CD4-positive, alpha-beta memory T cell (primary cell): ENCODE measurements at places on chromosomes 5 and 9.

DNA sequence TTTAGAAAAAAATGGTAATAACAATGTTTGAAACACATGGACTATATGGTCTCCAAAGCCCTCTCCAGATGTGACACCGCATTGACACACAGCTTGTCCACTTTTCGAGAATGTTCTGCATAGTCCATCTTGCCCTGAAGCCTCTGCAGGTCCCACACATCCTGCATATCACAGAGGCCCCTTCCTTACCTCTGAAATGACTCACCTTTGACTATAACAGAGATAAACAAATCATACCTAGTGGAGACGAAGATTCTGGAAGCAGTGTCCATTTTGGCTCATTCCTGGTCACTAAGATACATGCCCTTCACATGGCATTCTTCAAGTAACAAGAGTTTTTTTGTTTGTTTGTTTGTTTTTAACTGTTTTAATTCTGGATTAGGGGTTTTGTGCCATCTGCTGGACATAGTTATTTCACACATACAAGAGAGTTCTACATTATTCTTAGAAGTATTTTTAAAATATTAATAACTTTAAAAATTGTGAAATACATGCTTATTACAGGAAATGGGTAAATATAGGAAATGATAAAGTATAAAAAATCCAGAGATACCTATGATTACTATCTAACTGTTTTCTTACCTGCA is 5.1 kb downstream of the ARL14EPL start:
- DNase-seq = no peak

DNA sequence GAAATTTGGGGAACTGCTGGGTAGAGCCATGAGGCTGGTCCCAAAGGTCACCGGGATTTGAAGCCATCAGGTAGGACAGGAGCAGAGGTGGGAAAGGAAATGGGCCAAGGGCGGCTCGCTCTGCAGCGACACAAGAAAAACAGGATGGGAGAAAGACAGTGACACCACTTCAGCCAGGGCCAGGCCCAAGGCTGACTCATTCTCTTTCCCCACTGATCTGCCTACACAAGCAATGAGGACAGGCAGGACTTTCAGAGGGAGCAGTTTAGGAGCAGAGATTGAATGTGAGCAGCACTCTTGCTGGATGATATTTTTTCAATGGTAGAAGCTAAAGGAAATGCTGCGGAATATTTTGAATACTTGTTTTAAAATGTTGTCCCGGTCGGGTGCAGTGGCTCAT is 3.5 kb downstream of the RUFY1 start:
- no peak for DNase-seq

- no peak for DNase-seq
Observed at GRCh38 chr9:131961496-131961880, 118.2 kb downstream of the MED27 start.

GRCh38 chr5:14686517-14686916 is 22.0 kb downstream of the OTULIN start:
- DNase-seq = no peak

- no peak for DNase-seq
Observed at GRCh38 chr5:107319901-107320300, 350.8 kb downstream of the EFNA5 start.

DNA sequence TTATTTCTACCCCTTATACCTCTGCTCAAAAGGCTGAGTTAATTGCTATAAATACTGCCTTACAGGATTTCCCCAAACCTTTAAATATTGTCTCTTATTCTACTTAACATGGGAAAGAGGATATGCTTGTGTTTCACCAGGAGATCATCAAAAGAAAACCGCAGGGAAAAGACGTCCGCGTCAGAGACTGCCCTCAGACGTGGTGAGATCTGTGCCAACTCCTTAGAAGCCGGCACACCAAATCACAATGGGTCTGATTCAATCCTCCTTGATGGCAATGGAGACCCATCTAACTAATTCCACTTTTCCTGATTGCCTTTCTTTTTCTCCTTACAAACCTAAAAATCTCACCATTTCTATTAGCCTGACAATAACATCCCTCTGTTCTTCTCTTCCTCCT is 55.0 kb downstream of the SH3PXD2B start:
- no peak for DNase-seq

DNA sequence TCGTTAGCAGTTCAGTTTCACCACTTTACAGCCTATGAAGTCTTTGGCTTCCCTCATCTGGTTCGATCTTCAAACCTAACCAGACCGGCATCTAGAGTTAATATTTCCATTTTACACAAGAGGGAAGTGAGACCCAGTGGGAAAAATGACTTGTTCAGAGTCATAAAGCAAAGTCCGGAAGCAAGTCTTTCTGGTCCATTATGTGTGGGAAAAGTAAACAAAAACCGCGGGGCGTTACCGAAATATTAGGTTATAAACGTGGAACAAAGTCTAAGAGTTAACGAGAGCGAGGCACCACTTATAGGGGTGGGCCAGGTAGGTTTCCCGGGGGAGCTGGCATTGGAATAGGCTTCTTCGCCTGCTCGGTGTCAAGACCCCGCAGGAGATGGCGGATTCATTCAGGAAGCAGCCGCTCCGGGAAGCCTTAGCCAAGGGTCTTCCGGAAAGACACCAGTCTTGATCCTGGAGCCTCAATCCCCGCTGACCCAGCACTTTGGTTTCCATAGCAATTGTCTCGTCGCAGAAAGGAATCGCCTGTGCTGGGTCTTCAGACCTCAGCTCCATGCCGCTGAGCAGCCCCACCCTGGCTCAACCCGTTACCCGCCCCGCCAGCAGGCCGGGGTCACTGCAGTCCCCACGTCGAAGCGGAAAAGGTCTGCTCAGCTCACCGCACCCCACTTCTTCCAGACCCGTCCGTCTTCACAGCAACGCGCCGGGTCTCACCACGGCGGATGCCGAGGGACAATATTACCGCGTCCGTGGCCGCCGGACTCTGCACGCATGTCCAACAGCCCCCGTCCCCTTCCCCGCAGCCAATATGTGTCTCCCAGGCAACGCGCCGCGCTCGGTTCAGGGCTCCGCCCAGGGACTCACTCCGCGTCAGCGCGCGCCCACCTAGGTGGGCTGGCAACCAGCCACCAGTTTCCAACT is at the start of gene C5orf52:
Gene C5orf52 (plus strand): TSS at position 872 of the 930 bp plus-strand sequence. CDS start 82 bp downstream, outside the sequence.
- DNase-seq = peak; percentile 21

- DNase-seq = no peak
Observed at GRCh38 chr9:91761362-91761761, 188.7 kb downstream of the ROR2 start.

DNA sequence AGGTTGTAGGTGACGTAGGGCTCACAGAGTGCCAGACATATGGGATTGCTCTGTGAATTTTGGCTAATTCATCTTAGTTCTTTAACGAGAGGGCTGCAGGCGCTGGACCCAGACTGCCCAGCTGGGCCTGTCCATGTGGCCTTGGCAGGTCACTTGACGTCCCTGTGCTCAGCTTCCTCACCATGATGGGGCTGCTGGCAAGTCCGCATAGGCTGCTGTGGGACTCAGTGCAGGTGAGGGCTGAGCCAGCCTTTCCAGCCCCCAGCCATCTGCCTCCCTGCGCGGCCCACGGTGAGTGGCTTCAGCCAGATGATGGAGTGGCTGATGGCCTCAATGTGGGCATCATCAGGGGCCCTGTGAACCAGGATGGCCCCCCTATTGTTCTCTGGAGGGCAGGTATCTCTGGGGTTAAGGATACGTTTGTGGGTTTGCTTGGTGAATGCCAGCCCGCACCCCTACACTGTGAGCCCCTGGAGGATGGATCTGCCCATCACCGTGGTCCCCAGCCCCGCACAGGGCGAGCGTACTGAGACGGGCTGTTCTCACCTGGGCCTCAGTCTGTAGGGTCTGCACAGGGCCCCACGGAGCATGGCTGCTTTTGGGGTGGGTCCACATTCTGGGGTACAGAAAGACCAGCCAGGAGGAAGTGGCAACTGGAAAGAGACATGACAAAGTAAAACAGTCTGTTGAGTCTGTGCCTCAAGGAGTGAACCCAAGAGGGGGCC is 3.7 kb downstream of the CARD19 start:
- DNase-seq = no peak

DNA sequence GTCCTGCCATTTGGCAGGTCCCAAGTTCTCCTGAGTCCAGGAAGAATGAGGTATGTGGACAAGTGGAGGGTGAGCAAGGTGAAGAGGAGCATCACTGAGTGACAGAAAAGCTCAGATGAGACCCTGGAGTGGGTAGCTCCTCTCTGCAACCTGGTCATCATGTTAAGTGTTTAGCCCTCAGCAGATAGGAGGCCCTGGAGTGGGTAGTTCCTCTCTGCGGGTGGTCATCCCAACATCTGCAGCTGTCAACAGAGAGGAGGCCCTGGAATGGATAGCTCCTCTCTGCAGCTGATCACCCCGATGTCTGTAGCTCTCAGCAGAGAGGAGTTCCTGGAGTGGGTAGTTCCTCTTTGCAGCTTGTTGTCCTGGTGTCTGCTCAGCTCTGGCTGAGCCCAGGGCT is 48.4 kb downstream of the NDUFAF2 start:
- no peak for DNase-seq

DNA sequence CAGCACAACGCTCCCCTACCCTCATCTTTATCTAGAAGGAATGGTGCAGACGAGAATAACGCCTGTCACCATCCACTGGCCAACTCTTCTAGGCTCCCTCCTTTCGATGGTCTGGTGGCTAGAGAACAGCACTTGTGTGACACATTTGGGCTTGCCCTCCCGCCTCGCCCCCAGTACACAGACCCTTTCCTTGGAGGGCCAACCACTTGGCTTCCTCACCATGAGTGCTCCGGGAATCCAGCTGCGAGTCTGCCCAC is 1.4 kb downstream of the GNAQ start:
- DNase-seq = no peak

DNA sequence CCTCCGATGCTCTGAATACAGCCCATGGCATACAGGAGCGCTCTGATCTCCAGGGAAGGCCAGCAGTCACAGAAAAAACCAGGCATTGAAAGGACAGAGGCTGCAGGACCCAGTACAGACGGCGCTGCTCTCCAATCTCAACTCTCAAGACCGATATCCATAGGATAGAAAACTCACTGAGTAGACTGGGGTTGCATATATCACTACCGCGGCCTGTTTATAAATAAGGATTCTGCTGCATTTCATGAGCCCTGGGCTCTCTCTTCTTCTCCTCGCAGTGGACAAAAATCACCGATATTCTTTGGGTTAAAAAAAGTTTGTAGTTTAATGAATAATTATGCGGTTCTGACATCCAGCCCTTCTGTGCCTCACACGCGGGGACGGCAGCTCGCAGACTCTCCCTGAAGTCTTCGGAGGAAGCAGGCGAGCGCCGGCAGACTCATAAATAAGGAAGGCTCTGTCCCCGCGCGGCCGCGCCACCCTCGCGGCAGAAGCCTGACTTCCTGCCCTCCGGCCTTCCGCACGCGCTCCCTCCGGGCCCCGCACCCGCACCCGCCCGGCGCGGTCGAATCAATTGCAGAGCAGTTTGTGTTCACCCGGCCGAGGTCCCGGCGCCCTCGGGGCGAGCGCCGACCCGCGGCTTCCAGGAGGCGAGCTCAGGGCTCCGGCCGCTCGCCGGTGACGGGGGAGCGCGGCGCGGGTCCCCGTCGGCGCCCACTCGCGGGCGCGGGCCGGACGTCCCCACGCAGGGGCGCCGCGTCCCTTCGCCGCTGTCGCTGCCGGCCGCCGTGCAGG is at the start of gene FAM78A:
Gene FAM78A (minus strand): TSS at position 417 of the 795 bp plus-strand sequence. CDS start 331 bp downstream, at position 86.
- no peak for DNase-seq

GRCh38 chr5:172455511-172456061 is 1.3 kb upstream of the SH3PXD2B start:
- no peak for DNase-seq

DNA sequence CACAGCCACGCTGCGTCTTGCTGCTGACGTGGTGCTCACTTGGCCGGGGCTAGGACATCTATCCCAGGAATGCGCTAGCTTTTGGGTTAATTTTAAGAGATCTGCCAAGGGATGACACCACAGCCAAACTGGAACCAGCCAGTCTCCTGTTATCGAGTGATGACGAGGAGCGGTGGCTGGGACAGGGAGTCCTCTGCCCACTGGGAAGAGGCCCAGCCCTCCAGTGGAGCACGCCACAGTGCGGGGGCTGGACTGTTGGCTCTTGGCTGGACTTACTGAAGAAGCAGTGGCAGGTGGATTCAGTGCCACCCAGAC is 55.1 kb upstream of the PHYKPL start:
- no peak for DNase-seq

DNA sequence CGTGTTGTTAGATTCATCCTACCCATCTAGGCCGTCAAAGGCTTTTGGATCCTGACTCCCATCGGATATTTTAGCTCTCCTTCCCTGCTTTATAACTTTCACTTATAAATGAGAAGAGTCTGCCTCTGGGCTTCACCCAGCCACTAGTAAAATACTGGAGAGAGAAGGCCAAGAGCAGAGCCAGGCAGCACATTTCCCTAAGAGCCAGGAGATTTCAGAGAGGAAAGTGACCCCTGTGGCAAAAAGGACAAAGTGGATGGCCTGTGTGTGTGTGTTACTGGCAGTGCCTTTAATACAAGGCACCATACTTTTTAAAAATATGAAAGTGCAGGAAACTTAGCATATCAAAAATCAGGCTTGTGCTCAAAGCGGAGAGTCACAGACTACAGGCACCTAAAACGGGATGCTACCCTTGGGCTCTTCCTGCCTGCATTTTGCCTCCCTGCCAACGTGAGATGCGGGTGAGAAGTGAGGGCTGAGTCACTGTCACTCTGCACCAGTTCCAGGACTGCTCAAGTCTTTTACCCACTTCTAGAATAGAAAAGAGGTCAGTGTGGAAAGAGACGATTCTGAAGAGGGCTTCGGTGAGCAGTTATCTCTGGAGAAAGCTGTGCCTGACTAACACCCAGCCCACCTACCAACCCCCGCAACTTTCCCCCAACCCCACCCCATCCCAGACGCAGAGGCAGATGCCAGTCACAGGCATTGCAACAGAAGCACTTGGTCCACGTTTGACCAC is 15.9 kb downstream of the NFIL3 start:
- no peak for DNase-seq

DNA sequence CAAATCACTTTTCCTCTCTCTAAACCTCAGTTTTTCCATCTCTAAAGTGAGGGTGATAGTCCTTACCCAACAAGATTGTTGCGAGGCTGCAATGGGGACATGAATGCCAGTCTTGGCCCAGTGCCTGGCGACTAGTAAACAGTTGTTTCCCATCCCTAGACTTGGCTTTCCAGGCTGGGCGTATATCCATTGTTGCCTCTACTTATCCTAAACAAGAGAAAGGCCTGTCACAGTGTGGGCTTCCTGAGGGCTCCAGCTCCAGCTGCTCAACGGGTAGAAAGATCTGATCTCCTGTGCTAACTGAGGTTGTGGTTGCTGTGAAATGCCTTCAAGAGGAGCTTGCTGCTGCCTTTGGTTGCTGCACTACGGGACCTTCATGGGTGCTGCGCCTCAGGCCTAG is 142.0 kb downstream of the NSG2 start:
- DNase-seq = no peak

- DNase-seq = no peak
Observed at GRCh38 chr5:93748875-93749397, 7.5 kb upstream of the POU5F2 start.

- no peak for DNase-seq
Observed at GRCh38 chr5:117201001-117201400, 626.4 kb upstream of the SEMA6A start.
